ENCODE measurements at places on chromosomes 12 and 14. TPM values are rescaled to one million over a fixed set of nuclear protein-coding genes. Genes with fewer than 3 reads are reported as not detected.
A peak's percentile ranks its signal among the peaks of the same experiment; 100 is the strongest.

DNA sequence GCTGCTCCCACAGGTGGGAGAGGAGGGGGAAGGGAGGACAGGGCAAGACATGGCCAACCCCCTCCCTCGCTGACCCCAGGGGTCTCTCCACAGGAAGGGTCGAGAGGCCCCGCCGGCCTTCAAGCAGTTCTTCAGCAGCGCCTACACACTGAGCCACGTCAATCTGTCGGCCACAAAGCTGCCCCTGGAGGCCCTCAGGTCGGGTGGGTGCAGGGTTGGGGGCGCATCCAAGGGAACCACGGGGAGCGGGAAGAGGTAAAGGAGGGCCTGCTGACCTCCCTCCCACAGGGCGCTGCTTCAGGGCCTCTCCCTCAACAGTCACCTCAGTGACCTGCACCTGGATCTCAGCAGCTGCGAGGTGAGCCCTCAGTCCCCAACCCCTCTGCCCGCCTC is 6.1 kb downstream of the CARMIL3 start:
- H3K4me1 ChIP-seq: peaks cover 4% of the 10 kb centered on the region
- H3K27ac ChIP-seq: no peak overlapping the region
- peak; percentile 63 for DNase-seq

DNA sequence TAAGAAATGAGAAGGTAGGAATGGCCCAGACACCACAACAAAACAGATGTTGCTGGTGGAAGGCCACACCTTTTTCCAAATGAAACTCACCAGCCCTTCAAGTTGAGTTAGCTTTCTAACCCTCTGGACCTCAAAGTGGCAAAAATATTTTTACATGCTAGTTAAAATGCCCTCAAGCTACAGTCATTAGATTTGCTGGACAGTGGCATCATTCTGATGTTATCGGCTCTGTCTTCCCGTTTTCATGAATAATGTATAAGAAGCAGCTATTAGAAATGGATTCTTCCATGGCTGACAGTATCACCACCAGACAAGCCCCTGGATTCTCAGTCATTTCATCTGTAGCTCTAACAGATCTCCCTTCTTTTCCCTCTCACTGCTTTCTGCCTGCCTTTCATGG is 37.1 kb upstream of the PLXNC1 start:
- no peaks in the 10 kb centered on the region for H3K4me1 ChIP-seq
- H3K27ac ChIP-seq: no peak overlapping the region
- no peaks in the 10 kb centered on the region for H3K27me3 ChIP-seq
- DNase-seq: no peak
- no peak overlapping the region for H3K4me3 ChIP-seq

- no peaks in the 10 kb centered on the region for H3K4me1 ChIP-seq
- H3K4me3 ChIP-seq: no peak overlapping the region
These were observed 348.8 kb downstream of the PDZRN4 start for GRCh38 chr12:41536813-41537490.

- no peaks in the 10 kb centered on the region for H3K36me3 ChIP-seq
- DNase-seq: no peak
- H3K4me1 ChIP-seq: no peaks in the 10 kb centered on the region
- no peak overlapping the region for H3K27ac ChIP-seq
- H3K27me3 ChIP-seq: no peaks in the 10 kb centered on the region
These were observed 316.9 kb downstream of the DAD1 start for GRCh38 chr14:22271838-22272799.

DNA sequence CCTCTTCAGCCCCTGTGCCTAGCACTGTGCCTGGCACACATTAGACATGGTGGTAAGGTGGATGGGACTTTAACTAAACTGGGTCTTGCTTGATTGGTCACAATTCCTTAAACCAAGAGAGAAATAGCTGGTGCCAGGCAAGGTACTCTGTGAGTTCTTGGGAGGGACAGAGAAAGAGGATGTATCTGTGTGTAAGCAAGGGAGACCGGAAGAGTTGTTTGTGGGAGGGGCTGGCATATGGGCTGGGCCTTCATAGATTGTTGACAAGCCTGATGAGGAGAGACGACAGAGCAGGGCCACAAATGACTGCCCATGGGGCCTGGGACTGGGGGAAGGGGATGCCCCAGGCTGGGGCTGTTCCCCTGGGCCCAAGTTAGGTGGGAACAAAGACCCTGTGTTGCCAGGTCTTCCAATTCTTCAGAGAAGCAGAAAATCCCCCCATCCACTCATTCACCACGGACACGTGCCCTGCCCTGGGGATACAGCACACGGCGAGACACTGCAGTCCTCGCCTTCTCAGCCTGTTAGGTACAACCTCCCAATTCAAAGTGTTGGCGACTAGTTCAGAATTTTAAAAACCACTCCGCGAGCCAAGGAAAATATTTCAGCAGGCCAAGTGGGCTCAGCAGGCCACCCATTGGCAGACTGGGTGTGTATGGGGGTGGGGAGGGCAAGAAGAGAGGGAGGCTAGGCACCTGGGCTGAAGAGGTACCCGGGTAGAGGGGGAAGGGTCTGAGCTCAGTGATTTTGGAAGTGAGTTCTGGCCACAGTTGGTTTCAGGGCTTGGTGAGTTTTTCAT is 11.4 kb upstream of the CYP46A1 start:
- no peak overlapping the region for H3K4me3 ChIP-seq
- DNase-seq: peak; percentile 32
- no peaks in the 10 kb centered on the region for H3K4me1 ChIP-seq

- H3K4me1 ChIP-seq: peaks cover 8% of the 10 kb centered on the region
- H3K27me3 ChIP-seq: no peaks in the 10 kb centered on the region
- no peak overlapping the region for H3K4me3 ChIP-seq
These were observed 175.5 kb downstream of the TMTC2 start for GRCh38 chr12:82862069-82862841.

DNA sequence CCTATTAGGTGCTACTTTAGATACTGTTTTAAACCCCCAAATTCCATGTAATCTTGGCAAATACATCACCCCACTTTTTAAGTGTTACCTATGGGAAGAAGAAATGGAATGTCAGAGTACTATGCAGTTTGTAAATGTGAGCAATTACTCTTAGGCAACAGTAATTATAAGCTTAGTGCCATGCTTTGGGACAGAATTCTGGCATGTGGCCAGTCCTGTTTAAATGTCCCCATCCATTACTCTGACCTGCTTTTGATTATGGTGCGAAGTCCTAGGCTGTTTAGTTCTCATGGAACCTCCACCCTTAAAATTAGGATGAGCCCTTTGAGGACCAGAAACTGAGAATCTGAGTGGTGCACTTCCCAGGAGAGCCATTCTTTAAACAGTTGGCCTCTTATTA is 321.4 kb upstream of the RGS6 start:
- no peak overlapping the region for H3K27ac ChIP-seq
- H3K4me1 ChIP-seq: peaks cover 4% of the 10 kb centered on the region
- DNase-seq: no peak
- H3K36me3 ChIP-seq: no peaks in the 10 kb centered on the region
- no peaks in the 10 kb centered on the region for H3K27me3 ChIP-seq

DNA sequence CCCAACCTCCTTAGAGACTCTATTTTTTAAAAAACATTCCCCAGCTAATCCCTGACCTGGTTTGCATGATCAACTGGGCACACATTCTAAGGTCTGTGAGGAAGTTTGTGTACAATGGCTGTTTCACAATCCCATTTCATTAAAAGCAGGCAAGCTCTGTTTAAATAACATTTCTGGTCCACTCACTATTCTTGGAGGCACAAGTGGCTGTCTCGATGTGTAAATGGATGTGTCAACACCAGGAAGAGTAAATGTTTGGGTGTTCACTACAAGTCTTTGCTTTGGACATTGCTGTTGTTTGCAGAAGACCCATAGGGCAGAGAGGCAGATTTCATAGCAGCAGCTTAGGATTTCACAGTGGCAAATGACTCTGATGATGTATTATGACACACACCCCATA is 98.3 kb downstream of the PDZRN4 start:
- no peak overlapping the region for H3K4me3 ChIP-seq
- no peaks in the 10 kb centered on the region for H3K4me1 ChIP-seq
- DNase-seq: no peak
- H3K27ac ChIP-seq: no peak overlapping the region

- peaks cover 36% of the 10 kb centered on the region for H3K4me1 ChIP-seq
- H3K36me3 ChIP-seq: no peaks in the 10 kb centered on the region
- DNase-seq: no peak
- H3K27ac ChIP-seq: no peak overlapping the region
- H3K27me3 ChIP-seq: no peaks in the 10 kb centered on the region
These were observed 311.5 kb downstream of the NOVA1 start for GRCh38 chr14:26286081-26286912.

DNA sequence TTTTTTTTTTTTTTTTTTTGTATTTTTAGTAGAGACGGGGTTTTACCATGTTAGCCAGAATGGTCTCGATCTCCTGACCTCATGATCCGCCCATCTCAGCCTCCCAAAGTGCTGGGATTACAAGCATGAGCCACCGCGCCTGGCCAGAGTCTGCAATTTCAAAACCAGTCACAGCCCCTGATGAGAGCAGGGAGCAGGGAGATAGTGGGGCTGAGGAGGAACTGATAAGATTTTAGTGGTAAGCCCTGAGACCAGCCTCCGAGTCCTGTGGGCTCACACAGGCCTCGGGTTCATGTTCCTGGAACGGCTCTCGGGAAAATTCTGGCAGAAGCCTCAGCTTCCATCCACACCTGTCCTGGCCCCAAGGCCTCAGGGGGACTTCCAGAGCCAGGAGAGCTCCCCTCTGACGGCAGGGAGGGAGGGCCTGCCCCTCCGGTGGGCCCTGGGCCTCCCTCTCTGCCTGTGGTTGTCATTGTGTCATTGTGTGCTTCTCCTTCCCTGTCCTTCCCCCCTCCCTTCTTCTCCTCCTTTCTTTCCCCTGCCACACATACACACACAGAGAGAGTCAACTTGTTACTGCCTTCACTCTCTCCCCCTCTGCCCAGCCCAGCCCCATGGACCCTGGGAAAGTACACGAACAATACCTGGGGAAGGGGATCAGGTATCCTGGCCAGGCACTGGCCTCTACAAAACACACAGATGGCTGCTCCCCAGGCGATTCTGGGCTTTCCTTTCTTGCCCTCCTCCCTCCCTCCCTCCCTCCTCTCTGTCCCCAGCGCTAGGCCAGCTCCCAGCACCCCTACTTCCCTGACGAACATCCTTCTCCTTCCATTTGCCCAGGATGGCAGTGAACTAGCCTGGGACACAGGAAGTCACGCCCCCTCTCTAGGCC is 294.1 kb downstream of the DPF3 start:
- H3K36me3 ChIP-seq: no peaks in the 10 kb centered on the region
- no peak overlapping the region for H3K4me3 ChIP-seq
- H3K4me1 ChIP-seq: no peaks in the 10 kb centered on the region
- H3K27ac ChIP-seq: no peak overlapping the region
- no peaks in the 10 kb centered on the region for H3K27me3 ChIP-seq

DNA sequence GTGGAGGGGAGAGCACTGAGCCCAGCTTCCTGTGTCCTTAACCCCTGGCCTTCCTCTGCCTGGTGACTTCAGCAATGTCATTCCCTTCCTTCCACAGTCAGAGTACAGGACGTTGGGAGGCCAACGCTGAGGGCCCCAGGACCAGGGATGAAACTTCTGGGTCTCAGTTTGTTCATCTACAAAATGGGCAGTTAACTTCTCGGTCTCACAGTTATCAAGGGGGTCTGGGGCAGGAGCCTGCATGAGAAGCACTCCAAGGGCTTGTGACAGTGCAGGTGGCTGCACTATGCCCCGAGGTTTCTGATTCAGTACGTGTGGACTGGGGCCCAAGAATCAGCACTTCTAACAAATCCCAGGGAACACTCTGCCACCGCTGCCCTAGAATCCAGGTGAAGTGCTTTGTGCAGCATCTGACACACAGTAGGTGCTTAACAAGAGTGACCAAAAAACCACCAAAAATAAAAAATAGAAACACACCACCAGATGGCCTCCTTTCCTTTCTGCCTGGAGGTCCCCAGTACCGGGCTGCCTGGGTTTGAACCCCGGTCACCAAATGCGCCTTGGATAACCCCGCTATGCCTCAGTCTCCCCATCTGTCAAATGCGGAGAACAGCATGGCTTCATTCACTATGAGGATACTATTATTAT is 80.4 kb downstream of the RFLNA start:
- H3K4me3 ChIP-seq: no peak overlapping the region
- H3K36me3 ChIP-seq: peaks cover 32% of the 10 kb centered on the region

- H3K27me3 ChIP-seq: no peaks in the 10 kb centered on the region
- H3K4me3 ChIP-seq: no peak overlapping the region
- H3K4me1 ChIP-seq: peaks cover 61% of the 10 kb centered on the region
- H3K27ac ChIP-seq: peak overlapping the region; percentile 91
These were observed 78.0 kb downstream of the LRRC74A start for GRCh38 chr14:76904100-76904739.

DNA sequence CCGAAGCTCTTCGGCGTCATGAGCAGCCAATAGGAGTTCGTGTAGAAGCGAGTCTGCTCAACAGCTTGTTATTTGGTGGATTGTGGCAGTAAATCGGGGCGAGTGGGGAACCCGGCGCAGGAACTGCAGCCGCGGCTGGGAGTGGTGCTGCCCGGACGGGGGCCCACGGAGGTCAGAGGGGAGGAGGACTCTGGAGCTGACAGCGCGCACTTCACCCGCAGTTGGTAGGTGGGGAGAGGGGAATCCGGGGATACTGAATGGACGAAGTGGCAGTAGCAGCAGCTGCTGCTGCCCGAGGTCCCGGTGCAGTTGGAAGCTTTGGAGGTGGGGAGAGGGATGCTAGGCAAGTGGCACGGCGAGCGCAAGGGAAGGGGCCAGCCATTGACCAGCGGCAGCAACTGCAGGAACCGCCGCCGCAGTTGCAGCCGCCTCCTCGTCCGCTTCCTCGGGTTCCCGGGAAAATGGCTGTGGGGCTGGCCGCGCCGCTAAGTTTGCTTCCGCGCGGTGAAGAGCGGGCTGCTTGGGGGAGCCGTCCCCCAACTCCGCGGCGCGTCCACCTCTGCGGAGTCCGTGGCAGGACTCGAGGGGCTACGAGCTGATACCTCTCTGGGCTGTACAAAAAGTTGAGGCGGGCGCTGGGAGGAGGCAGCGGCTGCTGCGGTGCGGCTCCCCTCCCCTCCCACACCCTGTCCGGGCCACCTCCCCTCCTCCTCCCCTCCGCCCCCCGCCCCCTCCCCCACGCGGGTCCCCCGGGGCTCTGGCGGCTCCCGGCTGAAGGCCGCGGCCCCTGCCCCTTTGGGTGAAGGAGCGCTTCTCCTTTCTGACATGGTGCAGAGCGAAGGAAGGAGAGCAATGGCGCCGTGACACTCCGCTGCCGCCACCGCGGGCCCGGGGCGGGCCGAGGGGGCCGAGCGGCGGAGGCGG is at the start of gene ARID4A:
Gene ARID4A, plus strand, starts transcription at position 79 of the 924 bp plus-strand sequence. CDS start 1,300 bp downstream, outside the sequence.
- peak within 1 kb of the TSS; percentile 93 for H3K27ac ChIP-seq
- H3K4me3 ChIP-seq: peak within 1 kb of the TSS; percentile 99
- DNase-seq: peak; percentile 98

GRCh38 chr14:92314182-92314581 is 8.8 kb upstream of the SLC24A4 start:
- H3K27me3 ChIP-seq: no peaks in the 10 kb centered on the region
- H3K36me3 ChIP-seq: no peaks in the 10 kb centered on the region
- DNase-seq: no peak
- H3K4me1 ChIP-seq: no peaks in the 10 kb centered on the region
- no peak overlapping the region for H3K27ac ChIP-seq

DNA sequence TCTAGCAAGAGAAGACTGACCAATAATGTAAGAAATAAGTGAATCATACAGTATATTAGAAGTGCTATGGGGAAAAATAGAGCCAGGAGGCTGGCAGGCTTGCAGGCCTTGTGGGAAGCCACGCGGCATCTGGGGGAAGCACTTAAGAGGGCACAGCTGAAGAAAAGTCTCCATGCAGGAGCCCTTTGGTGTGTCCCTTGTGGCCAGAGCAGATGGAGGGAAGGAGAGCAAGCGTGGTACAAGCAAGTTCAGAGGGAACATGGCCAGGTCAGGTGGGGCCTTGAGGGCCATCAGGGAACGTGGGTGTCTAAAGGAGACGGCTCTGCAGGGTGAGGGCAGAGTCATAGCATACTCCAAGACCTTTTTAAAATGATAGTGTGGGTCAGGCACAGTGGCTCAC is 51.7 kb downstream of the LRRC74A start:
- H3K4me3 ChIP-seq: no peak overlapping the region
- no peaks in the 10 kb centered on the region for H3K36me3 ChIP-seq
- H3K27ac ChIP-seq: no peak overlapping the region

The PCNX1 gene
- 1.2 TPM for polyA plus RNA-seq

The VSX2 gene
- polyA plus RNA-seq: not detected

The PRR4 gene
- polyA plus RNA-seq: 2.8 TPM
